KBM-7 (cell line): ENCODE measurements at places on chromosomes 16 and 17.

DNA sequence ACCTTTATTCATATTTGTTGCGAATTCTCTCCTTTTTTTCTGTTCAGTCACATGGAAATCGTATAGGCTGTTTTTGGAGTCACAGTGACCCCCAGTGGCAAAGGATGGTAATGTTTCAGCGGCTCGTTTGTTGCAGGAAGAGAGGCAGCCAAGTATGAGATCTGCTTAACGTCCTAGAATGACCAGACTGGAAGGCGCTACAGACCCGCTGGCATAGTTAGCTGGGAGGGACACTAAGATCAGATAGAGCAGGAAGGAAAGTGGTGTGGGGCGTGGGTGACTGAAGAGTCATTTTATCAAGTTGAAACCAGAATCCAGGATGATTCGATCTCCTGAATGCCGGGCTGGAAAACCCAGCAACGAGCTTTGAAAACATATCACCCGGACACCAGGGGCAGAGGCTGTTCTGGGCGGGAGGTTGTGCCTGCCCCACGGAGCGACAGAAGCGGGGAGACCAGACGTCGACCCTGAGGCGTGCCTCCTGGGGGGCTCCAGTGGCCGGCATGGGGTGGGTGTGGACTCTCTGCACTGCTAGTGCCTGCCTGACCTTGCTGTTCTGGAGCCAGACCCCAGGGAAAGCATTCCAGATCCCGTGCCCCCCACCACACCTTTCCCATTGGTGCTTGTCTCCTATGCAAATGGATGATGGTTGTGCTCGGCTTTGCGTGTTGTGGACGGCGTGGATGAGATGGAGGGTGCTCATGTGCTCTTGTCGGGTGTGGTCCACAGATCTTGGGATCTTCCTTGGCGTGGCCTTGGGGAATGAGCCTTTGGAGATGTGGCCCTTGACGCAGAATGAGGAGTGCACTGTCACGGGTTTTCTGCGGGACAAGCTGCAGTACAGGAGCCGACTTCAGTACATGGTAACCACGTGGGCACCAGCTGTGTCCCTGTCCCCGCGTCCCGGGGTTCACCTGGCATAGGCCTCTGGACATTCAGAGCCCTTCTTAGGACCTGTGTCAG lies 7.7 kb downstream of the IL34 start:
- peak; percentile 94 for DNase-seq

DNA sequence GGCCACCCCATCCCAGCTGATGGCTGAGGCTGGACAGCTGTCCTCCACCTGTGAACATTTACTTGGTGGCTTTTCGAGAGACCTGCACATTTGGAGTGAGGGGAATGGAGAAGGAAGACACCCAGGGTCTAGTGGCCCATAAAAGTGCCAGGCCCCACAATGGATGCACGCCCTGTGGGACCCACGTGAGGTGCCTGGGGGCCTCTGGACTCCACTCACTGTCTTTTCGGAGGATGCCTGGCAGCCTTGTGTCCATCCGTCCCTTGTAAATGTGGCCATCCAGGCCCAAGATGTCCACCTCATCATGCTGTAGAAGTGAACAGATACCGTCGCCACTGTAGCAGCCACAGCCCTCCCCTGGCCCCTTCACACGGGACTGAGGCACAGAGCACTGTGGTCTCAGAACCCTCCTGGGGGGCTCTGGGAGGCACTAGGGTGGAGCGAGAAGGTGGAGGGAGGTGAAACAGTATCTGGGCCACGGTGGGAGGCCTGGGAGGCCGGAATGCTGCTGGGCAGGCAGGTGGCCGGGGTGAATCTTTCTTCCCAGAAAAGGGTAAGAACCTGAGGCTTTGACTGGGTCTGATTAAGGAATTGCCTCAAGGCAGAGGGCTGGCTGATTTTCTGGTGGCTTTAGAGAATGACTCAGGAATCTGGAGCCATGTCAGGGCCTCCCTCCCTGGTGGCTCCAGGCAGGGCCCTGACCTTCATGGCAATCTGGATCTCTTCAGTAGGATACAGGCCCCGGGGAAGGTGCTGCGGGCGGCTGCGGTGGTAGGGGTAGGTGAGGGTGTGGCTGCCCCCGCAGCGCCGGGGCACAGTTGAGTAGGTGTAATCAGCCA lies 11.5 kb downstream of the UBALD2 start:
- no peak for DNase-seq

GRCh38 chr16:76771216-76771615 lies 419.8 kb upstream of the MON1B start:
- no peak for DNase-seq

DNA sequence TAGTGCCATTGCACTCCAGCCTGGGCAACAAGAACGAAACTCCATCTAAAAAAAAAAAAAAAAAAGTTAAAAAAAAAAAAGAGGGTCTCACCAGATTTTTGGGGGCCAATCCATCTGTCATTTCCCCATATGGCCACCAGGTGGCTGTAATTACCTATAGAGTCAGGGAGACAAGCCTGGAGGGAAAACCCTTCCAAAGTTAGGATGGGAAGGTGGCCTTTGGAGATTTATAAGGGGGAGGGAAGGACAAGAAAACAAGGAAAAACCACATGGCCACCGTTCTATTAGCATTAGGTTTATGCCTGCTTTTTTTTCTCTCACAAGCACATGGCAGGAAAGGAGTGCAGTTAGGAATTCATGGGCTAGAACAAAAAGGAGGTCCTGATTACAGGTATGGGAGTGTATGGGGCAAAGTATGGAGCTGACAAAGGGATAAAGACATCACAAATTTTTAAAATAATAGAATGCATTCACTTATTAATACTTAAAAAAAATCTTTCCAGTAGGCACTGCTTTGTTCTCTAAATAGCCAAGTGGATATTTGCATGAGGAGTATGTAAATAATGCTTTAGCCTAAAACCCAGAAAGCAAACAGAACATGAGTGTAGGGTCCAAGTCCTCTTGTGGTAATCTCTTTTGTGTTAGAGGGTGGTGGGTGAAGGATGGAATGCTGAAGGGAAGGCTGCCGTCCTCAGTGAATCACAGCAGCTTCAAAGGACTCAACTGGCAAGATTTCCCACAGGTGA lies 5.1 kb downstream of the CYB5D1 start:
- DNase-seq, result peak; percentile 58

GRCh38 chr17:32319548-32319905 lies 22.4 kb downstream of the C17orf75 start:
- peak; percentile 85 for DNase-seq

DNA sequence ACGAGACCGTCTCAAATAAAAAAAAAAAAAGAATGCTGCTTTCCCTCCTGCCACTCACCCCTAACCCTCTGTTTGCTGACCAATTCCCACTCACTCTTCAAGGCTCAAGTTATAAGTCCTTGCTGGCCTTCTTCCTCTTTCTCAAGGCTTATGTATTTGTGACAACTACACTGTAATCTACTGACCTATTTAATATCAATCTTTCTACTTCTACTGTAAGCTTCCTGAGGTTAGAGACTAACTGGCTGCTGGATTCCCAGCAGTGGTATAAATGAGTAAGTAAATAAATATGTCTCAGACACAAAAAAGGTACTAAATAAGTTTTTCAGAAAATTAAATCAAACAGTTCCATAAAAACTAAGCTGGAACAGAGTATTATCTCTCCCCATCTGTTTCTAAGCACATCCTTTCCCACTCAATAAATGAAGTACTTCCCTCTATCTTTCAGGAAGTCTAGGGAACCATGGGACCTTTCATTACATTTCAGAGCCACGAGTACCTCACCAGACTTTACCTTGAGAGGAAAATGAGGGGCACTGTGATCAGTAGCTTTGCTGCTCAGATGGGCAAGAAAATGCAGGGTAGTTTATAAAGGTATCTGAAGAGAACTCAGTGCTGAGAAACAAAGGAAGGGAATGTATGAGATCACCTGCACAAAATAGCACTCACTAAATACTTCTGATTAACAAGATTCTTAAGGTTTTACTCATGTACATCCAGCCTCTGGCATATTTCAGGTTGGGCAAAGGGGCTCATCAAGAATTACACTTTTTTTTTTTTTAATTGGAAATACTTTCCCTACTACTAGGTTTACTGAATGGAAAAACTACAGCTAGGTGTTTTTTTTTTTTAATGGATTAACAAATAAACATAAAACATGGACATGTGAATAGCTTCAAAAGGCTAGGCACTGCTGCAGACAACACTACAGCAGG lies 10.8 kb downstream of the SSH2 start:
- peak; percentile 68 for DNase-seq

GRCh38 chr17:64611369-64611768 lies 50.7 kb downstream of the SMURF2 start:
- no peak for DNase-seq

DNA sequence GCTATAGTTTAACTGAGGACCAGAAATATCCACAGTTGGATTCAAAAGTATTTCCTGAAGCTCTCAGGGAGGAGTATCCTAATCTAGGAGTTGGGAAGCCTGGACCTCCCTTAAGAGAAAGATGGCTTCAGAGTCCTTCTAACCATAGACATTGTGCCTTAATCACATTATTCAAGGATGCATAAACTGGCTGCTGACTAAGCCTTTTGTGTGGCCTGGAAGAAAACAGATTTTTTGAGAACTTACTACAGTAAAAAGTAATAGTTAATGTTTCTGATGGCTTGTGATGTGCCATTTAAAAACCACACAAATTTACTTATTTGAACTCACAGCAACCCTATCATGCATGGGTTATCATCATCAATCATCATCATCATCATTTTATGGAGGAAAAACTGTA lies 126.2 kb upstream of the RPL38 start:
- DNase-seq, result no peak

GRCh38 chr17:15971098-15971678 lies 26.3 kb downstream of the ADORA2B start:
- DNase-seq, result no peak

DNA sequence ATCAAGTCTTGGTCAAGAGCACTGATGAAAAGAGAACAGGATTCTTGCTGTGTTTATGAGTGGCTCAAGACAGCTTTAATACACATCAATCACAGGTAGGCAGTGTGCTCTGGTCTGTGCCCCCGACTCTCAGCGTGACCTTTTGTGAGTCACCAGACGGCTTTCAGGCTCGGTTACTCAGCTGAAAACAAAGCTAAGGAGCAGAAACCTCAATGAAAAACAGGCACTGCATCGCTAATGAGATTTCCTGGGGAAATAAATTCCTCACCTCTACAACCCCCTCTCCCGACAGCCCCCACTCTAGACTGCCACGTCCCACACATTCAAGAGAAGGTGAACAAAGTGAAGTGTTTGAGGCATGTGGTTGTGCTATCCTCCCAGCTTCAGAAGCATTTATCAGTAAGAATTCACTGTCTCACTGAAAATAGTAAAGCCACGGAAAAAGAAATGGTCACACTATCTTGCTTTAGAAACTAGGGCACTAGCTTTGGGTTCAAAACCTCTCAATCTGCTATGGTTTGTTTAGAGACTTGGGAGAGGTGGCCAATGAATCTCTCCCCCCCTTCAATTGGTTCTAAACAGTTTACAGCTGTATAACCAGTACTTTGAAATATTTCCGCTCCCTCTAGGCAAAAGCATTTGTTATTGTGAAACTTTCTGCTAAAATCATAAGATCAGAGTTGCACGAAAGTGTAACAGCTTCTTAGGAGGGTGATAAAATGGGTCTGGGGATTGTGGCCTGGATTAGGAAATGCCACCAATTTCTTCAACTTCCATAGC lies 199.5 kb upstream of the PMFBP1 start:
- DNase-seq, result no peak

DNA sequence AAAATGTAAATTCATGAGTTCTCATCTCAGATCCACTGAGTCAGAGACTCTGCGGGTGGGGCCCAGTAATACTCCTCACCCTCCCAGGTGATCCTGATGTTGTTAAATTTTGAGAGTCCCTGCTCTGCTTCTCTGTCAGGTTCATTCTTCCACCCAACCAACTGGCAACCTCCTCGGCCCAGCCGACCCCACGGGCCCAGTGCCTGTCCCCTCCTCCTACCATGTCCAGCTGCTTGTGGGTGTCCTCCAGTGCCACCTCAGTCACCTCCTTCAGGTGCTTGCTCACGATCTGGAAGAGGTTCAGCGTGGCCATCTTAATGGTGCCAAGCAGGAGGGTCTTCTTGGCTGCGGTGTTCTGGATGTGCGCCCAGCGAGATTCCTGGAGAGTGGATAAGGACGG lies 9.8 kb downstream of the CCDC42 start:
- DNase-seq, result no peak

DNA sequence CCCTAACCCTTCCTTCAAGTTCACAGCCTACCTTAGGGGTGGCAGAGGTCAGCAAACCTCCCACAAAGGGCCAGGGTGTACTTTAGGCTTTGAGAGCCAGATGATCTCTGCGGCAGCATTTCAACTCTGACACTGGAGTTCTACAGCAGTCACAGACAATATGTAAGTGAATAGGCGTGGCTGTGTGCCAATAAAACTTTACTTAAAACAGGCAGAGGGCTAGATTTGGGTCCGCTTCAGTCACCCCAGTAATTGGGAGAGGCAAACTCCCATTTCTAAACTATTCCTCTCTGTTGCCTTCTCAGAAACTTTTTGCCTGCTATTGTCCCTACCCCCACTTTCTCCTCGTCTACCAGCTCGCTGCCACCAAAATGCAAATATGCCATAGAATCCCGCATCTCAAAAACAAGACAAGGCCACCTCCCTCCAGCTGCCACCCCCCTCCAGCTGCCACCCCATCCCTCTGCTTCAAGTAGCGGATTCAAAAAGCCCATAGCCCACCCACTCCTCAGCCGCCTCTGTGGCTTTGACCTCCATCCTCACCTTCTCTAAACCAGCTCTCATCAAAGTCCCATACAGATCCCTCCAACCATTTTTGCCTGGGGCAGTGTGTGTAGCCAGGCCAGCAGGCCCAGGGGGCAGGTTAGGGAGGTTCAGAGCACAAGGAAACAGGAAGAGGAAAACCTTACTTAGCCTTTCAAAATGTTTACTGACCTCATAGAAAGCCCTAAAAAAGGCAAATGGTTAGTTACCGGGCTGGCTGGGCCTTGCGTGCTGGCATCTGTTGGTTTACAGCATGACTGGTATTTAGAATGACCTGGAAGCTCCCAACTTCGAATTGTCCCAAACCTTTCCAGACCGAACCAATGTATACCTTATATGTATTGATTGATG lies 19.9 kb upstream of the DNAH17 start:
- no peak for DNase-seq

DNA sequence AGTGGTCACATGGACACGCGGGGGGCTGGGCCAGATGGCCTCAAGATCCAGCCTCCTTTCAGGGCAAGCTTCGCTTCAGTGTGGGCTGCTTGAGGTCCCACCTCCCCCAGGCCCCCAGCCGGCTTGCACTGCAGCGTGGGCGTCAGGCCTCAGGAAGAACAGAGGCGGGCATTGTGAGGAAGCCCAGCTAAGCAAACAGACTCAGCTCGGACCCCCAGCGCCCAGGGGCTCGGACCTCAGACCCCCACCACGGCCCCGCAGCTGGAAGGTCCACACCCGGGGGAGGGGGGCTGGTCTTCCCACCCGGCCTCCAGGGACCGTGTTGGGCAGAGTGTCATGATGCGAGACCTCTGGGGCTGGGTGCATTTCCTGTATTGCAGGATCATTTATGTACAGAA lies 24.7 kb upstream of the ZNF469 start:
- no peak for DNase-seq
